Cardiac septum (tissue), 1 donor: ENCODE measurements at places on chromosomes 13 and 19. TPM values are rescaled to one million over a fixed set of nuclear protein-coding genes. Genes with fewer than 3 reads are reported as not detected.

The QPCTL gene
- total RNA-seq: 2.6 TPM

The APC2 gene
- 0.08 TPM for total RNA-seq

DNA sequence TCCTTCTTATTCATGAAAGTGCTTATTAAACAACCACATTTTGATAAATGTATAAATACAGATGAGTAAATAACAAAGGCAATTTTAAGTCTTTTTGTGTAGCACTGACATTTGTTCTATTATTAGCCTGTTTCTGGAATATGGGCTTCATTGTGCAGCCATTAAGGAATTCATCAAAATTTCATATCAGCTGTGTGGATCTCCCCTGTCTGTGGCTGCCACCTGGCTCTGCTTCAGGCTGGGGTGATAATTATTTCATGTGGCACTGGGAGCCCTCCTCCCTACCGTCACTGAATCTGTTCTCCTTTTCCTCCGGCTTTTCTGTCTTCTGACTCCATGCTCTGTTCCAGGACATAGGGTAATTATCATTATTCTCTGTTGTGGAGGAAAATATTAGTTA, 57.1 kb downstream of the LMO7 start:
- no peak for DNase-seq

- DNase-seq: no peak
Observed at GRCh38 chr13:21088534-21088933, 27.1 kb upstream of the LATS2 start.
